ENCODE measurements at places on chromosomes 2 and 18. TPM values are rescaled to one million over a fixed set of nuclear protein-coding genes. Genes with fewer than 3 reads are reported as not detected.
A peak's percentile ranks its signal among the peaks of the same experiment; 100 is the strongest.

Gene CD8A
- total RNA-seq = not detected

- H3K4me1 ChIP-seq = peaks cover 19% of the 10 kb centered on the region
- peaks cover 13% of the 10 kb centered on the region for H3K36me3 ChIP-seq
- no peaks in the 10 kb centered on the region for H3K27me3 ChIP-seq
- no peak overlapping the region for H3K27ac ChIP-seq
These were observed 13.4 kb downstream of the TNS1 start for GRCh38 chr2:217989221-217989948.

Gene C2orf80
- total RNA-seq = not detected

Gene ITPRIPL1
- 4.6 TPM for total RNA-seq

DNA sequence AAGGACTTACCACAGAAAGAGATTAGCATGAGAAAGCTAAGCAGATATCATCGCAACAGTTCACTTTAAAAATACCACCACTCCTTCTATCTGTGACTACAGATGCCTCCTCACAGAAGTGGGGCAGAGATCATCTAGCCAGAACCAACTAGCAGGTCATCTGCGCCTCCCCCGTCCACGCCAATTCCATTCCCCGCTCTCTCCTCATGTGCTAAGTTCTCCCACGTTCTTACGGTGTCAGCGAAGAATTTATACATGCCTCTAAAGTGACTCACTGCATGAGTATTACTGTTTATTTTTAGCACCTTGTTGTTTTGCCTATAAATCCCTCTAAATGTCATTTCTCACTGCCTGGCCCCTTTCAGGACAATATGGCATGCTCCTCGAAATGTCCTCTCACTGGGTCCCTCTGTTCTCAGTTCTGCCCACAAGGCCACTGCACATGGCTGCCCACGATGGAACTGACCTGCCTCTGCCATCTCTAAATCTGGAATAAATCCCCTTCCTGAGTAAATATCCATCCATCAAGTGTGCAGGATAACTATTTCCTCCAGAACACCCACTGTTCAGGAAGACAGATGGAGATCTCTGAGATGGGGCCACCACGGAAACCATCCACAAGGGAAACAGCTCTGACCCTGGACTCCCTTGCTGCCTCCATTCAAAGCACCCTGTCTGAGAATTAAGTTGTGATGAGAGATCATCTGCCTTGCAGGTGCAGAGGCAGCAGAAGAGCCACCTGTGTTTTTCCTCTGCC is 137.7 kb downstream of the IRS1 start:
- no peaks in the 10 kb centered on the region for H3K27me3 ChIP-seq
- no peaks in the 10 kb centered on the region for H3K36me3 ChIP-seq
- H3K4me3 ChIP-seq = no peak overlapping the region
- peak overlapping the region; percentile 47 for H3K27ac ChIP-seq
- DNase-seq = peak; percentile 94
- peaks cover 13% of the 10 kb centered on the region for H3K4me1 ChIP-seq

DNA sequence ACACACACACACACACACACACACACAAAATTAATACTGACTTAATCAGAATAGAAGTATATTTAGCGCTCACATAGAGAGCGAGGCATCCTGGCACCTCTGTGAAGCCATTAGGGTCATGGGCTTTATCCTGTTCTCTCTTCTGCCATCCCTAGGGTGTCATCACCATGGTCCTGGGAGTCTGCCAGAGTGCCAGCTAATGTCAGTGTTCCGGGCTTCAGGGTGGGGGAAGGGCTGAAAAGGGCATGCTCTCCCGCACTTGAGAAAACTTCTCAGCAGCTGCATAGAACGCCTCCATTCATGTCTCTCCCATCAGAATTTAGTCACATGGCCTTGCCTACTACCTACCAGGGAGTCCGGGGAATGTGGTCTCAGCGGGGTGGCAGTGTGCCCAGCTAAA is 19.7 kb upstream of the DYNC2LI1 start:
- DNase-seq = no peak
- H3K27ac ChIP-seq = no peak overlapping the region
- H3K36me3 ChIP-seq = no peaks in the 10 kb centered on the region
- no peak overlapping the region for H3K4me3 ChIP-seq
- peaks cover 7% of the 10 kb centered on the region for H3K4me1 ChIP-seq
- H3K27me3 ChIP-seq = no peaks in the 10 kb centered on the region

- peaks cover 21% of the 10 kb centered on the region for H3K27me3 ChIP-seq
- no peaks in the 10 kb centered on the region for H3K36me3 ChIP-seq
- no peak overlapping the region for H3K4me3 ChIP-seq
These were observed 7.6 kb upstream of the NAGK start for GRCh38 chr2:71060871-71061270.

GRCh38 chr18:79242246-79242645 is 153.5 kb upstream of the NFATC1 start:
- H3K27me3 ChIP-seq = no peaks in the 10 kb centered on the region
- H3K4me1 ChIP-seq = no peaks in the 10 kb centered on the region
- H3K4me3 ChIP-seq = no peak overlapping the region
- no peak overlapping the region for H3K27ac ChIP-seq

DNA sequence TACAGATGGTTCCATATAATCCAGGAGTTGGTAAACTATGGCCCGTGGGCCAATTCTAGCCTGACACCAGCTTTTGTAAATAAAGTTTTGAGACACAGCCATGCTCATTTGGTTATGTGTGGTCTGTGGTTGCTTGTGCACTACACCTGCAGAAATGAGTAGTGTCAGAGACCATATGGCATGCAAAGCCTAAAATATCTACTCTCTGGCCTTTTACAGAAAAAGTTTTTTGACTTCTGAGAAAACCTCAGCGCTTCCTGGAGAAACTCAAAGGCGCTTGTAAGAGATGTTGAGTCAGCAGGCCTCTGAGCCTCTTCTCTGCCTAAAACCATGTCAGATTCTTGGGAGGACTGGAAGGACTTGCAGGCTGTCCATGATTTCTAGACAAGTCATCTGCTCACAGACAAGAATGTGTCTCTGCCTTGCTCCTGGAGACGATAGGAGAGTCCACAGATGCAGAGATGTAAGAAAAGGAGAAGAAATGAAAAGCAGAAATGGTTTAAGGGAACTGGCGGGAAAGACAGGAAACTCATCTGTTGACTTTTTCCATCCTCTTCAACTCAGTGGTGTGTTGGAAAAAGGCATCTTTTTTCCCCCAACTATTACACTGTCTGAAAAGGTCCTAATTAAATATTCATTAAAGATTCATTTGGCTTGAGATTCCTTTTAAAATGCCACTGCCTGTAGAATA is 5.2 kb downstream of the TTC39C start:
- no peak overlapping the region for H3K4me3 ChIP-seq
- no peaks in the 10 kb centered on the region for H3K36me3 ChIP-seq
- peak; percentile 73 for DNase-seq
- H3K27me3 ChIP-seq = no peaks in the 10 kb centered on the region
- peaks cover 2% of the 10 kb centered on the region for H3K4me1 ChIP-seq

DNA sequence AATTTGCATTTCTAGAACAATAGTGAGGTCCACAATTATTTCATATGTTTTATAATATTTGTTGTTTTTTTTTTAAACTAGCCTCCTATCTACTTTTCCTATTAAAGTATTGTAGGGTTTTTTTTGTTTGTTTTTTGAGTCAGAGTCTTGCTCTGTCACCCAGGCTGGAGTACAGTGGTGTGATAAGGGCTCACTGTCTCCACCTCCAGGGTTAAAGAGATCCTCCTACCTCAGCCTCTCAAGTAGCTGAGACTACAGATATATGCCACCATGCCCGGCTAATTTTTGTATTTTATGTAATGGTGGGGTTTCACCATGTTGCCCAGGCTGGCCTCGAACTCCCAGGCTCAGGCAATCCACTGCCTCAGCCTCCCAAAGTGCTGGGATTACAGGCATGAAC is 122.5 kb downstream of the SLC39A10 start:
- H3K36me3 ChIP-seq = no peaks in the 10 kb centered on the region
- no peaks in the 10 kb centered on the region for H3K27me3 ChIP-seq
- H3K4me3 ChIP-seq = no peak overlapping the region
- no peak for DNase-seq
- H3K27ac ChIP-seq = no peak overlapping the region

DNA sequence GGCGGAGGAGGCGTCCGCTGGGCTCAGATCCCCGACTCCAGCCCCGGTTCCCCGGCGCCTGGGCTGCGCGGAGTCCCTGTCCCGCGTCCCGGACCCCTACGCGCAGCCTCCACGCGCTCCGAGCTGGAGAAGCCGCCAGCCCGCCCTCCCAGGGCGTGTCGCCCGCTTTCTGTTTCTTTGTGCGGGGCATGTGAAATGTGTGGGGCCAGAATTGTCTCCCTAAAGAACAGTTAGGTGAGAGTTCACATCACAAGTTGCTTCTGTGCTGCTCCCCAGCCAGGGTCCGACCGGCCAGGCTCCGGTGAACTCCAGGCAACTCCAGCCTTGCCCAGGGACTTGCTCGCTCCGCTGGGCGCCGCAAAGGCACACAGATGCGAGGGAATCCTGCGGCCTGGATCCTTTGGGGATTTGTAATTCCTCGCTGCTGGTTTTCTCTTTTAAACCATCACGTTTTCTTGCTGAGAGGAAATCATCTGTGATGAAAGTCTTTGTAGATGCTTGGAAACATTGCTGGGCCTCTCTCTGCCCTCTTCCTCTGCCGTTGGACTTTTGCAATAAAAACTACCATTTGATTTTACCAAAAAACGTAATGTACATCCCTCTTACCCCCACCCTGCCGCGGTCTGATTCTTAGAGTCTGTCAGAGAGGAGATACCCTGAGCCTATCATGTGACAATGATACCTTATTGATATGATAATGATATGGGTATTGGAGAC is 631 bp downstream of the GYPC start:
- peaks cover 14% of the 10 kb centered on the region for H3K4me1 ChIP-seq
- H3K27ac ChIP-seq = peak overlapping the region; percentile 98
- peak; percentile 51 for DNase-seq
- H3K4me3 ChIP-seq = peak overlapping the region; percentile 50

Gene TXNDC2
- total RNA-seq = not detected

DNA sequence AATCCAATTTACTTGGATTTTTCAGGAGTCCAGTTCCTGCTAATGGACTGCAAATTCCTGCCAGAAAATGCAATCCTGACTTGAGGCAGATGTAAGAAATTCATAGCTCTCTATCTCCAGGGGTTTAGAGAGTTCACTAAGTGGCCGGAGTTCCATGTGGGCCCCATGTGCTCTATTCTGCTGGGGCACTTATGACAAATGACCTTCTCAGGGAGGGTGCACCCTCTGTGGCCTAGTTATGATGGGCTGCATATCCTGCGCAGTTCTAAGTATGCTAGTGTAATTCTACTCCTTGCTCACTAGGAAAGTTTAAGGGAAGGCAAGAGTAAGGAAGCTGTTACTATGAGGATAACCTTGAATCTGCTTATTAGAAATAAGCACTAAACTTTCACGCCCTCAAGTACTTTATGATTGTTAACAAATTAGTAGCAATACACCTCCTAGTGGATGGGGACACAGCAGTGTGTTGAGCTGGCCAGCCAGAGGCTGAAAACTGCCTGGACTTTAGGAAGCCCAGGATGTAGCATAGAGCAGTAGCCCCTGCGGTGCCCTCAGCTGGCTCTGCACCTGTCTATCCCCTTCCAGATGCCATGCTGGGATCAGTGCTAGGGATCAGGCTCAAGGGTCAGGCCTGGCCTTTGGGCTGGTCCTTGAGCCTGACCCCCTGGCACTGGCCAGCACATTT is 14.4 kb downstream of the SMYD1 start:
- H3K4me3 ChIP-seq = no peak overlapping the region
- no peaks in the 10 kb centered on the region for H3K36me3 ChIP-seq
- no peaks in the 10 kb centered on the region for H3K4me1 ChIP-seq
- no peaks in the 10 kb centered on the region for H3K27me3 ChIP-seq
